ENCODE measurements at places on chromosomes 4 and X.

GRCh38 chr4:76997077-76997476 is 47.5 kb downstream of the SEPTIN11 start:
- DNase-seq: no peak

DNA sequence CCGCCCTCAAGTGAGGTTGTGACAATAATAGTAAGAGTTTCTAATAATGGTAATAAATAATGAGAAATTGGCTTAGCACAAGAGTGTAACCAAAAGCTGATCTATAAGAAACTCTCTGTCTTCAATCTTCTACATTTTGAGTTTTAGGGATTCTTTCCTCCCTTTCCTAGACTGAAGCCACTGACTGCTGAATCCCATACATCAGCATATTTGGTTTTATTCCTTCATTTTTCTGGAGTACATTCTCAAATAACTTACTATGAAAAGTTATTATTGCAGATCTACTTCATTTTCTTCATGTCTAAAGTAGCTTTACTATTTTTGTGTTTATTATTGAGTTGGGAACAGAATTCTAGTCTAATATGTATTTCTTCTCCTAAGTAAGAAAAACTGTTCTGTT is 49.9 kb upstream of the ADAD1 start:
- DNase-seq: no peak

DNA sequence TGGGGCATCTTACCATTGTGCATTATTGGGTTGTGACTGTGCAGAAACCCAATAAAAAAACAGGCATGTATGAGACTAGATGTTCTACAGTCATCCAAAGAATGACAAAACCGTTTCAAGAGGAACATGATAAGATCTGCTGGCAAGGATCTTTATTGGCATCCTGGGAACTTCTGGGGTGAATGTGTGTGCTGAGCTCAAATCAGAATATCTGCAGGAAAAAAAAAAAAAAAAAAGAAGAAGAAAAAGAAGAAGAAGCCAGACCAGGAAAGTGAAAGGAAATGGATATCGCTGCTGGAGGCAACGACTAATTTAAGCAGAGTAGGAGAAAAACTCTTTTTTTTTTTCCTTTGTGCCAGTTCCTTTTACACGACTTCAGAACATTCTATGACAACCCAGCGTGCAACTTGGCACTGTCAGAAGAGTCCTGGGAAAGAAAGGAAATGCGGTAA is 484.2 kb upstream of the BOD1L1 start:
- DNase-seq: no peak

DNA sequence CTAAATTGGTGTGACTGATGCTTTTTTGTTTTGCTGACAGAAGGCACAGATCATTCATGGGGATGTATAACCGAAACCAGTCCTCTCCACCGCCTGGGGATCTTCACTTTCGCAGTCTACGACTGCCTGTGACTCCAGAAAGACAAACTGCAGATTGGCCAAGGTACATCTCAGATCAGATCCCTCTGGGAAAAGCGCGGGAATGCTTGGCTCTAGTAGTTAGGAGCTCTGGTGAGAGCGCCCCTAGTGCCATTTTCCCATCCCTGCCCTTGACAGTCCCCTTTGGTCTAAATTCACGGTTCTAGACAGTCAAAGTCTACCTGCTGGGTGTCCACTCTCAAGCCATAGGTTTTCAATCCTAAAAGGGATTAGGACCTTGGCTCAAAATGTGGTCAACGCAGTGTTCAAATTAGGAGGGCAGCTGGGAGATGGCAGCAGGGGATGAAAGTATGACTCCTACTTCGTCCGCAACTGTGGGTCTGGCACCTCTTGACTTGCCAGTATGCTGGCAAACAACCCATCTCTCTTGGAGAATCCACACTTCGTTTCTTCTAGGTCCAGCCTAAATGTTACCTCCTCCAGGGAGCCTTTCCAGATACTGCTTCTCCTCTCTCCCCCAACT is 6.9 kb upstream of the HAND2 start:
- peak; percentile 42 for DNase-seq

DNA sequence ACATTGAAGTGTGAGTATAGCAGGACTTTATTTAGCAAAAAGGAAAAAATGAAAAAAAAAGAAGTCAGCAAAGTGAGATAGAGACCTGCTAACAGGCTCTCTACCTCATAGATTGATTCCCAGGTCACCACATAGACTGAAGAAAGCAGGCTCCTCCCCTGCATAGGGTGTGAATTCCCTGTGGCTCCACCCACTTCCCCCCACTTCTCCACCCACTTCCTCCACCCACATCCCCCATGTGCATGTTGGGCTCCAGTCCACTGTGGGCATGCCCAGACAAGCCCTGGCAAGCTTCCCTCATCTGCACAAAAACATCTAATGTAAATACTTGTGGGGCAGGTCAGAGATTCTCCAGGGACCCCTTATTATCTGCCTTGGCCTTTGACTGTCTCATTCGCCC is 97.8 kb downstream of the TMEM47 start:
- DNase-seq: no peak

GRCh38 chr4:5708449-5709206 is at the start of gene EVC2:
EVC2 (minus strand) TSS chr4:5708559; CDS start chr4:5708513, 46 bp downstream.
- peak; percentile 80 for DNase-seq

DNA sequence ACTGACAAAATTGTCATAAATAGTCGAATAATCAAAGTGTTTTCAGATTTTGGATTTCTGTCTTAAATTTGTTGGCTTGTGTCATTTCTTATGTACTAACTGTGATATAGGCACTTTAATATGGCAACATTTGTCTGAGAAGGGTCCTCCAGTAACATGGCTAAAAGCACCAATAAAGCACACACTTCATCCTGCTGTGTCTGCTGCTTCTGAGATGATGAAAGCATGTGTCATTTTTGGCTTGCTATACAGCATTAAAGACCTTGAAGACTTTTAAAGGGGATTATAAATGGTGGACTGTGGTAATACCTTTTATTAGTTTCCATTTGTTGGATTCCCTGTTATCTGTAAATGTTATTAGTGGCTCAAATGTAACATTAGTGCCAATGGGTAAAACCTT is 551.8 kb upstream of the GRID2 start:
- DNase-seq: no peak

- no peak for DNase-seq
Observed at GRCh38 chrX:19193565-19193964, 71.3 kb upstream of the ADGRG2 start.

DNA sequence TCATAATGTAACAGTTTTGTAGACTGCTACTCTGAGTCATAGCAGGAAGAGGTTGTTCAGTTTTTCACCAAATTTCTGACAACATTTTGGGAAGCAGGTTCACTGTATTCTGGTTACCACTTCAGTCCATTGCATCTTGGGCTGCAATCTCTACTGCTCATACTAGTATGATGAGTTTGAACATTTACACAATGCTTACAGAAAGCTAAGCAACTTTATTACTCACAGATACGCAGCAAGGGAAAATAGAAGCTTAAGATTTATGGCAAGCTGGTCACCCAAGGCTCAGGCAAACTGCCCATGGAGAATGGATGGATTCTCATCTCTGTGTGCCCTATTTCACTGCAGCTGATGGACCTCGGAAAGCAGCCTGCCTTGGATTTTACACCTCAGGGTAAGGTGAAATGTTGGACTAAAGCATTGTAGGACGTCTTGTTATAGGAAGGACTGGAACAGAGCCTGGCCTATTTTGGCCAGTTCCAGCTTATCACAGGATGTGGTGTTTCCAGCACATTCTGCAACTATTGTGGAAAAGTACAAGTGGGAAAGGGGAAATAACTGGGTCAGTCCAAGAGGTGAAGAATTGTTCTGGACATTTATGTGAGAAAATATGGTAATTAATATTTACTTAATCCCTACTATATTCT is 887.1 kb upstream of the AGA start:
- DNase-seq: no peak

- DNase-seq: no peak
Observed at GRCh38 chr4:112007391-112007790, 137.9 kb upstream of the FAM241A start.

- DNase-seq: no peak
Observed at GRCh38 chrX:130321550-130321949, 18.2 kb upstream of the SLC25A14 start.

GRCh38 chr4:14184265-14184664 is 556.7 kb upstream of the BOD1L1 start:
- peak; percentile 16 for DNase-seq

DNA sequence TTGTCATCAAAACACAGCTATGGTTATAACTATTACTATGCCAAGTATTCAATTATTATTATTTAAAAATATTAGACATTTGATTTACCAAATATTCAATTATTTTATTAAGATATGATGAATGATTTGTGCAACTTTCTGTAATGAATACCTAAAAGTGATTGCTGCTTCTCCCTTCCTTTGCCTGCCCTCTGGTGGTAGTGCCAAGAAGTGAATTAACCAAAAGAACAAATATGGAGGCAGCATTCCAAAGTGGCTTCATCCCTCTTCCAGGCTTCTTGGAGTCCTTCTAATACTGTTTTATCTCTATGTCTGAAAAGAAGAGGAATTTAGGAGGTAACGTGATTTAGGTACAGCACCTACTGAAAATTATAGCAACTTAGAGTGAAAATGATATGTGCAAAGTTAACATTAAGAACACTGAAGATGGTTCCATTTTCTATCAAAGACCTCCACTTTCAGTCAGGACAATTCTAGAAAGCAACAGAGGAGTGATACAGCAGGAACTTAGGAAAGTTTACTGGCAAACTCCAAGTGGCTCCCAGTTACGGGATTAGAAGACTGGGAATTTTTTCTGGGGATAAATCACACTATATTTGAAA is 43.0 kb downstream of the ENPEP start:
- DNase-seq: peak; percentile 33

- DNase-seq: no peak
Observed at GRCh38 chr4:131408102-131408501, 1741.0 kb upstream of the PCDH10 start.

- DNase-seq: no peak
Observed at GRCh38 chrX:40116925-40117324, 19.2 kb upstream of the BCOR start.

All from nephron progenitor cell (in vitro differentiated cells).